ENCODE measurements at places on chromosomes 4 and X.

- no peak for DNase-seq
Measured at GRCh38 chr4:124953486-124953885, 241.0 kb upstream of the ANKRD50 start.

GRCh38 chr4:155207534-155208257, 740 bp upstream of the NPY2R start:
- DNase-seq = no peak

GRCh38 chr4:17285747-17286146, 226.1 kb downstream of the QDPR start:
- no peak for DNase-seq

GRCh38 chr4:136088211-136088867, 1444.0 kb downstream of the PCDH18 start:
- no peak for DNase-seq

- DNase-seq = no peak
Measured at GRCh38 chrX:21934414-21934813, 6.1 kb upstream of the SMS start.

GRCh38 chr4:2266181-2266580, 4.3 kb upstream of the MXD4 start:
- no peak for DNase-seq

- peak; percentile 43 for DNase-seq
Measured at GRCh38 chrX:24113181-24113580, 36.3 kb upstream of the ZFX start.

GRCh38 chrX:94854251-94854650, 1180.2 kb downstream of the FAM133A start:
- DNase-seq = no peak

GRCh38 chr4:81062001-81062400, 31.5 kb downstream of the BMP3 start:
- no peak for DNase-seq

GRCh38 chr4:60241866-60242265, 958.3 kb upstream of the ADGRL3 start:
- no peak for DNase-seq

DNA sequence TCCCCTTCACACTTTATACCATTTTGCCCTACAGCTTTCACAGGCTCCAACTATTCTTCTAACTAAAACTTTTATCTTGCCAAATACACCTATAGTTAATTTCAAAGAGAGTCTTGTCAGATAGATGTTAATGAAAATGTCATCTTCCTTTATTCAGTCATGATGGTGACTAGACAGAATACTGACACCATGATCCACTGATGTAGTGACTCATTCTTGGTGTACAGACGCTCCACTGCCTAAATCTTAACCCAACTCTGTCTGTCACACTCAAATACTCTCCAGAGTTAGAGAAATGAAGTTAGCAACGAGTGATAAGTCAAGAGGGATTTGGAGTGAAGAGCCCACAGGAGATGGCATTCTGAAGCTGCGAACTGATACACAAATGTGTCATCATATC, 32.1 kb upstream of the HDAC8 start:
- DNase-seq = no peak

DNA sequence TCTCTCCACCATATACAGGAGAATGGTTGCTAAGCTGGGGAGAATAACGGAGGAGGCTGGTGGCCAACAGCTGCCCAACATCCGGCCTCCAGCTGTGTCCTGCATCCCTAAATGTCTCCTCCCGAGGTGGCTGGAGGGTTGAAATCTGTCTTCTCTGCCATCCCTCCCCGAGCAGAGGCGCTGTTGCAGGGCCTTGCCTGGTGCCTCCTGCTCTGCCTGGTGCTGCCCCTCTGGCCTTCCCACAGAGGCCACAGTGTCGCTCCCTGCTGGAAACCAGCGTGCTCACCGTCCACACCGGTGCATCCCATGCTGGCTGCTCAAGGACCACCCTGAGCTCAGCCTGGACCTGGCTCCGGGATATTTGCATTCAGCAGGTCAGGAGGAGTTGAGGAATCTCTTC, 115.2 kb downstream of the ENPP6 start:
- DNase-seq = no peak

GRCh38 chr4:150078041-150078578, at the start of gene DCLK2:
DCLK2 (plus strand) TSS chr4:150078445; CDS start chr4:150079028, 583 bp downstream.
- DNase-seq = no peak

GRCh38 chr4:43351970-43352806, 459.7 kb downstream of the GRXCR1 start:
- no peak for DNase-seq

DNA sequence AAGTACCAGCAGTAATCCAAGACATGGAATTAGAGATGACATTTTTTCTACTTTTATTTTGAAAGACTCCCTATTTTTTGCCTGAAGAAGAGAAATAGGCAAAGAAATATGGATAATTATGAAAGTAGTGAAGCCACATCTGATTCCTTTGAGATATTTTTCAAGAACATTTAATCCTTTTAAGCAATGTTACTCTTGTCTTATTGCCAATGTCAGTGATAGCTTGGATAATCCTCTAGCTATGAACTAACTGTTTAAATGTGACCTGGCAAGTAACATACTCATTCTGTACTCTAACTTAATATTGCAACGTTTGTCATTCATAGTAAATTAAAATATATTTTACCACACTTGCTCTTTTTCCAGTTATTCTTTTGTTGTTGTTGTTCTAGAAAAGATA, 181.3 kb downstream of the VEGFC start:
- DNase-seq = no peak

- no peak for DNase-seq
Measured at GRCh38 chr4:36206603-36207311, 37.6 kb downstream of the ARAP2 start.

GRCh38 chrX:129779747-129780146, at the start of gene SASH3:
SASH3 (plus strand) TSS chrX:129779949; CDS start chrX:129780098, 149 bp downstream.
- no peak for DNase-seq

DNA sequence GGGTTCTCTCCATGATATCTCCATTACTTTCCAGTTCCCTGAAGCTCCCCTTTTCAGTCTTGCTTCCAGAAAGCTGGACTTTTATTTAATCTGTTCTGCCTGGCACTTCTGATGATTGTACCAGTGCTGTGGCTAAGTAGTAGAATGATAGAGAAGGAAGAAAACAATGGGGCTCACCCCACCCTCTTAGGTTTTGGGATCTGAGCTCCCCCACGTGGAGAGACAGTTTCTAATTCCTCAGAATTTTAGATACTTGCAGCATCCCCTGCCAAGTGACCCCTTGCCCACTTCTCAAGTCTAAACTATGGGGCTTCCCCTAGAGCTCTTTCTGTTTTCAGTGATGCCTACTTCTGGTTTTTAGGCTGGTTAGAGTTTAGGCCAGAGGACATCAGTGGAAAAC, 73.9 kb downstream of the GC start:
- DNase-seq = no peak

GRCh38 chrX:122219226-122219625, 964.9 kb upstream of the GRIA3 start:
- no peak for DNase-seq

DNA sequence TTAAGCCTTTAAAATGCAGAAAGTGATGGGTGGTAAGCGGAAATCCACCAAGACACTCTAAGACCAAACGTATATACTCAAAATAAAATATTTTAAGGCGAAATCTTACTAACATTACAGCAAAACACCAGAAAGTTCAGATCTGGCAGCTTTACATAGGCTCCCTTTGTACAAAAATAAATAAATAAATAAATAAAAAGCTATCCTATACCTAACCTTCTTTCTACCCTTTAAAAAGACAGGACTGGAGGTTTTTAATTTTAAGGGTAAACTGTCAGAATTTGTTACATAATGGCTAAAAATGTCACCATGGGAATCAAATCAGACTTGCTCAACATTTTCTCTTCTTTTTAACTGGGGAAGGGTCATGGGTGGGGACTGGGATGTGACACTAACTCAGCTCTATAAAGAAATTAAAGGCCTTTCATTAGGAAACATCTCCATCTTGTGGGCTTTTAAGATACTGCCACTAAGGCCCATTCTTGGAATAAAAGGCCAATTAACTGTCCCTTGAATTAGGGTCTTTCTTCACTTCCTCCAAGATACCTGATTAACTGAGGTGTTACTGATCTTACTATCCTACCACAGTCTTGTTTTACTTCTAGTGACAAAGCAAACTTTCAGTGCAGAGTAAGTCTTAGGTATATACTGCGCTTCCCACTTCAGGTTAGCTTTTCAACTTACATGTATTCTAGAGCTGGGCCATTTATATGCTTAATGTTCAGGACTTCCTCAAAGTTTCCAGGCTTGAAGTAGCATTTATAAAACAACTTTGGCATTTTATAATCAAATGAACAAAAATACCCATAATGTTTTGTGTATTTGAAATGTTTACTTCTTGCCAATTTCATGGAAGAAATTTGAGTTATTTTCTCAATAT, 13.3 kb downstream of the HNRNPD start:
- no peak for DNase-seq

- DNase-seq = no peak
Measured at GRCh38 chrX:70196961-70197720, 19.9 kb downstream of the DGAT2L6 start.

GRCh38 chr4:73230865-73231517, 27.6 kb downstream of the ANKRD17 start:
- DNase-seq = no peak

GRCh38 chrX:150842198-150842685, 56.2 kb downstream of the CD99L2 start:
- DNase-seq = no peak

- no peak for DNase-seq
Measured at GRCh38 chr4:26524011-26524410, 33.7 kb upstream of the CCKAR start.

GRCh38 chr4:84799318-84799717, 167.2 kb downstream of the WDFY3 start:
- no peak for DNase-seq

DNA sequence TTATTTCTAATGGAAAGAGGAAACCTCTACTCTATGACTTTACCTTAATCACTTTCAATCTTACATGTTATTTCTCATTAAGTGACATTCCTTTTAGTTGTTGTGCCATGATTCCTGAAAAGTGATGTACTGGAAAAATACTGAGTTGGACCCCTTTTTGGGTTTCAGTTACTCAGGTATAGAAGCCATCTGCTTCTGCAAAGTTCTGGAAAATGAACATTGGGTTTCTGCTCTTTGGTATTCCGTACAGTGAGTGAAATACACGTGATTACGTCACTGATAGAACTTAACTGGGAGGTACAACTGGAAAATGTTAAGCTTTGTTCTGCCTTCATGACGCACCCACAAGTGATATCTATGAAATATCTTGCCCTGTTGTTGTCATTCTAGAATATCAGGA, 114.7 kb downstream of the MID1 start:
- DNase-seq = no peak

- DNase-seq = no peak
Measured at GRCh38 chr4:26022346-26023202, 108.6 kb downstream of the SMIM20 start.

- no peak for DNase-seq
Measured at GRCh38 chr4:147940171-147940570, 208.3 kb downstream of the ARHGAP10 start.

DNA sequence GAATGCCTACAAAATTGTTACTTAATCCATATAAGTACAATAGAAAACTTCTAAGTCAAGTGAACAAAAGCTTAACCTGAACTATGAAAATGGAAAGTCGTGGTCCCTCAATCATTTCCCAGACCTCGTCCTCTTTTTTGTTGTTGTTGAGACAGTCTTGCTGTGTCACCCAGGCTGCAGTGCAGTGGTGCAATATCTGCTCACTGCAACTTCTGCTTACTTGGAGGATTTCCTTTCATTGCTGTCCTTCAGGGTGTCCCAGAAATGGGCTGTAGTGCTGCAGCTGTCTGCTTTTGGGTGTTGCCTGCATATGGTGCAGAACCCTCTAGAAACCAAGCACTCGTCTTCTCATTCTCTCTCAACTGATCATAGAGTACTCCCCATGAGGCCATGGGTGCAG, 75.0 kb upstream of the IL2 start:
- DNase-seq = no peak

DNA sequence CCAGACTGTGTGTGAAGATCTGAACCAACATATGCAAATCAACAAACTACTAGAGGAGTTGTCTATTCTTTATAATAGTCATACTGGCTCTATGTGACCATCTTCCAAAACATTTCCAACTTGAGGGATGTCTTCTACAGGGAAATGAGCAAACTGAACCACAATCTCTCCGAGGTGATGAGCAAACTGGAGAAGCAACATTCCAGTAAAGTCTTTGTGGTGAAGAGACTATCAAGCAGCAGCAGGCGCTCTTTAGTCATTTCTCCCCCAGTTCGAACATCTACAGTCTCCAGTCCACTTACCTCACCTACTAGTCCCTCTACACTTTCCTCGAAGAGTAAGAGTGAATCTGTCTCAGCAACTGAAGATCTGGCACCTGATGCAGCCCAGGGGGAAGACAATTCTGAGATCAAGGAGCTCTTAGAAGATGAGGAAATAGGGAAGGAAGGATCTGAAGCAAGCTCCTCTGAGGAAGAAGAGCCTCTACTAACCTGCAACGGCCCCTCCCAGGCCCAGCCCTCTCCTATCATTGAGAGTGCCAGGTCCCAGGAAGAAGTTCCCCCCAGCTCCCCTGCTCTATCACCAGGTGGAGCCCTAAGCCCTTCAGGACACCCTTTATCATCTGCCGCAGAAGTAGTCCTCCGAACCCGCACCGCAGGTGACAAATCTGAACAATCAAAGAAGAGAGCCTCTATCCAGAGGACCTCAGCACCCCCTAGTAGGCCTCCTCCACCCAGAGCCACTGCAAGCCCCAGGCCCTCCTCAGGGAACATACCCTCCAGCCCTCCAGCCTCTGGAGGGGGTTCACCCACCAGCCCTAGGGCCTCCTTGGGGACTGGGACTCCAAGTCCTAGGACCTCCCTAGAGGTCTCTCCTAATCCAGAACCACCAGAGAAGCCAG, 98.1 kb downstream of the HNRNPD start:
- DNase-seq = no peak

GRCh38 chrX:103607364-103608305, at the start of gene TCEAL3:
TCEAL3 (plus strand) TSS chrX:103607963; CDS start chrX:103609065, 1,102 bp downstream.
- DNase-seq = no peak

DNA sequence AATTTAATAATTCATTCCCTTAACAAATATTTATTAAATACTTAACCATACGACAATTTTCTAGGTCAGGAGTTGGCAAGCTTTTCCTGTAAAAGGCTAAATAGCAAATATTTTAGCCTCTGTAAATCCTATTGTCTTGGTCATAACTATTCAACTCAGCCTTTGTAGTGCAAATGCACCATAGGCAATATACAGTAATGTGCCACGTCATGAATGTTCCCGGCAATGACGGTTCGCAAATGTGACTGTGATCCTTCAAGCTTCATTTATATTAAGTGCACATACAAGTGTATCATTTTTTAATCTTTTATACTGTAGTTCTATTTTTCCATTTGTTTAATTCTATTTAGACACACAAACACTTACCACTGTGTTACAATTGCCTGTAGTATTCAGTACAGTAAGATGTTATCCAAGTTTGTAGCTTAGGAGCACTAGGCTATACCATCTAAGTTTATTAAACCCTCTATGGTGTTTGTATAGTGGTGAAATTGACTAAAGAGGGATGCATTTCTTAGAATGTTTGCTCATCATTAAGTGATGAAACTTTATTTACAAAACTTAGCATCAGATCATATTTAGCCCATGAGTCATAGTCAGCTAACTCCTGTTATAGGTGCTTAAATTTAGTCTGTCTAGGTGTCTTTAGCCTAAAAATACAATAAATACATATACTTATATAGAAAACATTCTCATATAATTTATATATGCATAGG, 553.6 kb downstream of the STPG2 start:
- DNase-seq = no peak

Data from HFF-Myc (cell line).